T-cell (primary cell): ENCODE measurements at places on chromosomes 16 and 17. TPM values are rescaled to one million over a fixed set of nuclear protein-coding genes. Genes with fewer than 3 reads are reported as not detected.

The KRTAP4-5 gene
- not detected for total RNA-seq

The OTOP3 gene
- not detected for total RNA-seq

The GUCY2D gene
- total RNA-seq: not detected

The GAS7 gene
- total RNA-seq: 10.5 TPM

The CBLN1 gene
- total RNA-seq: not detected

The ABCC12 gene
- total RNA-seq: not detected

The SPNS2 gene
- 0.44 TPM for total RNA-seq

The C16orf86 gene
- total RNA-seq: 6.5 TPM

The HBQ1 gene
- not detected for total RNA-seq

The TSNAXIP1 gene
- total RNA-seq: 0.30 TPM

The DPEP2 gene
- total RNA-seq: 51.5 TPM

The CALB2 gene
- not detected for total RNA-seq

The ATF7IP2 gene
- total RNA-seq: 73.6 TPM

The CNGB1 gene
- not detected for total RNA-seq

The HIGD1B gene
- total RNA-seq: not detected

The KRT28 gene
- total RNA-seq: not detected

The SLFN14 gene
- not detected for total RNA-seq

The ZNRF1 gene
- 7.7 TPM for total RNA-seq

The LRRC37A3 gene
- total RNA-seq: 14.0 TPM

The CCL7 gene
- not detected for total RNA-seq

The RNF227 gene
- 6.3 TPM for total RNA-seq

The FSCN2 gene
- 4.2 TPM for total RNA-seq

The CCL4 gene
- total RNA-seq: 19.8 TPM

The HOXB5 gene
- not detected for total RNA-seq

The KRTAP9-4 gene
- total RNA-seq: not detected

The FLII gene
- total RNA-seq: 257 TPM

The CMTM3 gene
- 75.1 TPM for total RNA-seq

The SDR42E2 gene
- 1.9 TPM for total RNA-seq

The MTSS2 gene
- total RNA-seq: 2.2 TPM

The GAS2L2 gene
- not detected for total RNA-seq

The CLEC3A gene
- total RNA-seq: not detected

The SMIM22 gene
- total RNA-seq: not detected

The BAIAP3 gene
- total RNA-seq: 12.8 TPM

The CTRL gene
- 9.4 TPM for total RNA-seq
